ENCODE measurements at places on chromosomes 5 and 9.
A peak's percentile ranks its signal among the peaks of the same experiment; 100 is the strongest.

GRCh38 chr5:151383011-151383410 is 35.7 kb upstream of the SLC36A2 start:
- DNase-seq: no peak

DNA sequence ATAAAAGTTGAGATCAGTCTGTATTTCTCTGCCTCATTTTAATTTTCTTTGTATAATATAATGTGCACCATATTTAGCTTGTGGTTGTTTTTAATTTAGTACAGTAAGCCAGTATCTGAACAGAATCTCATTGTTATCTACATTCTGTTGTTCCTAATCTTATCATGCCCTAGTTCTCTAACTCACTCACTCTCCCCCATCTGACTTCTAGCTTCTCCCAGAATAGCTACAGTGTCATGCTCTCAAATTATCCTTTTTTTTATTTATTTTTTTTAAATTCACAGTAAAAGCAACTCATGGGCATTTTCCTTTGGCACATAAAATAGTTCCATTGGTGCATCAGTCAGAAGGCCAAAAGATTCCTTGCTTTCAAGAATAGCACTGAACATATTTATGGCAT is 156.6 kb downstream of the TRPM3 start:
- no peak for DNase-seq

- DNase-seq: no peak
Measured at GRCh38 chr5:142977363-142978051, 207.3 kb downstream of the ARHGAP26 start.

- no peak for DNase-seq
Measured at GRCh38 chr5:37533851-37534250, 154.7 kb downstream of the WDR70 start.

DNA sequence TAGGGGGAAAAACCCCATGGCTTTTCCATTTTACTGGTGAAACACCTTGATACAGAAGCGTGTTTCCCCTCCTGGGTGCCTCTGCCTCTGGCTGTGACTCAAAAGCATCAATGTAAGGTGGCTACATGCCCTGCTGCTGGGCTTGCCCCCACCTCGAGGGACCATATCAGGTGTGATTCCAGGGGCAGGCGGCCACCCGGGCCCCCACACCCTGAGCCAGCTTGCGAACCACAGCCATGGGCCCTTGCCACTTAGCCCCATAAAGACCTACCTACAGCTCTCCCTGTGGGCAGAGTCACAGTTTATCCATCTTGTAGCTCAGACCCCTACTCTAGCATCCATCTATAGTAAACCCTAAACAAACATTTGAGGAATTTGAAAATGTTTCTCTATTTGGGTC is 10.8 kb downstream of the SHC3 start:
- DNase-seq: no peak

DNA sequence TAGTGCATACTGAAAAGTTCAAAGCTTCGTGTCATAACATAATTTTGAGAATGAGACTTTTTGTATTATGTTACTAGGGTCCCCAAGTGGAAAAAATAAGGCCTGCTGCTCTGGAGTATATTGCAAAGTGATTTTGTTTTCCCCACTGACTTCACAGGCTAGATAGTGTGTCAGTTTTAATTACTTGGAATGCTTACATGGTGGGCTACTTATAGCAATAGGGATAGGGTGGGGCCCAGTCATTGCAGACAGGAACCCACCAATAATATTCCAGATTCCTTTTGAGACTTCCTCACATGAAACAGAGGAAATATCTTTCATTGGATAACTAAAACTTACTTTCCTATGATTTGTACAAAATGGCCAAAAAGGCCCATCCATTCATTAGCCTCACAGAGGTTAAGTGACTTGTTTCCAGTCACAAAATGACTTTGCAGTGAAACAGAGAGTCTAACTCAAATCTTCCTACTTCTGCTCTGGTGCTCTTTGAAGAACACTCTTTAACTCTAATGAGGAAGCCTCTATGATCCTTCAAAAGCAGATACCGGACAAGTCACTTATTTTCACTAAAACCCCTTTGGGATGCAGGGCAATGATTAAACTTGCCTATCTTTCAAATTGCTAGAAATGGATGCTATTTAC is 16.2 kb upstream of the MEF2C start:
- DNase-seq: no peak

DNA sequence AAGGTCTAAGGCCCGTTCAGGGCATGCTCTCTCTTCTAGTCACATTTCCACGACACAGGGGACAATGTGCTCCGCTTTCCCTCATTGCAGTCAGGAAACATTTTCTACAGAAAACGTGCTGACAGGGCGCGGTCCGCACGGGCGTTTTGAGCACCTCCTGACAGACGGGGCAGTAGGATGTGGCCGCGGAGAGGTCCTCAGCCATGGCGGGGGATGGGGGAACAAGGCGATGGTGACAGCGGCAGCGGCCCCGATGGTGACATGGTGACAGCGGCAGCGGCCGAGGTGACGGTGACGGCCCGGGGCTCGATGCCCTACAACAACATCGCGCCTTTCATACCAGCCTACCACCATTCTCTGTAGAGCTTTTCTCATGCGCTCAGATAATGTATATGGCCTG is 4.1 kb downstream of the PLPP1 start:
- DNase-seq: no peak

GRCh38 chr9:14226855-14227532 is 86.9 kb downstream of the NFIB start:
- DNase-seq: no peak

DNA sequence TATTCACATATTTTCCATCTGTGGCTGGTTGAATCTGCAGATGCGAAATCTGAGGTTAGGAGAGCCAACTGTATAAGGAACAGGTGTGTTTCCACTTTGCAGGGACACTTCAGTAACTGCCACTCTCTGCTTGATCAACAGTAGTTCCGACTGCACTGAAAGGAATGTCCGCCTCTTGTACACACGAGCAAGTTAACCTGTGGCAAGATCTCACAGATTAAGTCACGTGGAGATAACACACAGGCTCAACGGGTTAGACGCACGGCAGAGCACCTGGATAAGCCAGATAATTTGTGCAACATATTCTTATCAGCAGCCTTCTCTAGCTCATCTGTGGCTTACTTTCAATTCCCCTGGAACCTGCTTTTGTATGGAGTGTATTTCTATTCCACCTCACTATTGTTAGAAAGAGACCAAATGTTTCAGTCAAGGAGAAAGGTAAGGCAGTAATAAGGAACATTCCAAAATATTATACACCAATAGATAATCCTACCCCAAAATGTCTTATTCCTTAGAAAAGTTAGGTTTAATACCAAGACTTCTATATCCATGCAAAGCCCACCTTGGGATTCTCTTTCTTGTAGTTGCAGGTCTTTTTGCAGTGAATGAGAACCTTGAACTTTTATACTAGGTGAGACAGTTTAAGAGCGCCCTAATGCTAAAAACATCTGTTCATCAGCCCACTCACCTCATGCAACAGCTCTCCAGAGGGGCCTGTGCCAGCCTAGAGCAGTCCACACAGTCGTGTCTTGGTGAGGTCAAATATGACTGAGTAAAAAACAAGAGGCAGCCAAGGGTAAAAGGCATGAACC is 6.5 kb upstream of the C9 start:
- DNase-seq: no peak

DNA sequence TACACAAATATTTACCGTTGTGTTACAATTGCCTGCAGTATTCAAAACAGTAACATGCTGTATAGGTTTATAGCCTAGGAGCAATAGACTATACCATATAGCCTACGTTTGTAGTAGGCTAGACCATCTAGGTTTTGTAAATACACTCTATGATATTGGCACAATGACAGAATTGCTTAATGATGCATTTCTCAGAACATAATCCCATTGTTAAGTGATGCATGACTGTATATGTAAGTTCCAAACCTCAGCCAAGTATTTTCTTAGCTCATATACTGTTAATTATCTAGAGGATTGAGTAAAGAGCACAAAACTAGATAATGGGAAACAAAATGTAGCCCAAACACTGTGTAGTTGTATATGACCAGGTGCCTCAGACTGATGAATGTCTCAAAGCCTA is 220.1 kb downstream of the ANXA1 start:
- no peak for DNase-seq

- no peak for DNase-seq
Measured at GRCh38 chr5:138949988-138950387, 74.9 kb upstream of the LRRTM2 start.

GRCh38 chr5:122322801-122323548 is 10.9 kb downstream of the SNCAIP start:
- DNase-seq: peak; percentile 11

- DNase-seq: no peak
Measured at GRCh38 chr9:89417832-89418473, 80.0 kb downstream of the SEMA4D start.

DNA sequence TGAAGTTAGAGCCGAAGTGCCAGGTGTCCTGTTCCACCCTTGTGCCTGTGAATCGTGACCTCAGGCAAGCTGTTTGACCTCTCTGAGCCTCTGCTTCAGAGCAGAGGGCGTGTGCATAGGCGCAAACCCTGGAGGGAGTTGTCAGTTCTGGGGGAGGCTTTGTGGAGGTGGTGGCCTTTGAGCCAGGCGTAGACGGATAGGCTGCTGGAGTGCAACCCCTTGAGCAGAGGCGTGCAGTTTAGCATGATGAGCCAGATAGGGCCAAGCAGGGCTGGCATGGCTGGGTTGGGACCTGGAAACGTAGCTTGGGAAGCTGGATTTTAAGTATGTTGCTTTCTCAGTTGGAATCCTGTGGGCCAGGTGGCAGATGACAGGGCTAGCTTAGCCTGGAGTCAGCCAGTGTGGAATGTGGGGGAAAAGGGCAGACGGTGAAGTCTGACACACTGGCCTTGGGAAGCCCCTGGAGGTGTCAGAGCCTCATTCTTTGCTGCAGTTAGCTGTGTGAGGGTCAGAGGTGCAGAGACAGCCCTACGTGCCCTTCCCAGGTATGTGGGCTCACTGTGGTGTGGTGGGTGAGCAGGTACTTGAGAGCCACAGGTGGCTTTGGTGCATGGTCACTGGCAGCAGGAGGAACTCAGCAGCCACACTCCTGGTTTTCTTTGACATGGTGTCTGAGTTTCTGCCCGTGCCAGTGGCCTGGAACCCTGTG is 93.4 kb downstream of the DAB2IP start:
- no peak for DNase-seq

- no peak for DNase-seq
Measured at GRCh38 chr5:69024241-69024651, 69.6 kb upstream of the SLC30A5 start.

DNA sequence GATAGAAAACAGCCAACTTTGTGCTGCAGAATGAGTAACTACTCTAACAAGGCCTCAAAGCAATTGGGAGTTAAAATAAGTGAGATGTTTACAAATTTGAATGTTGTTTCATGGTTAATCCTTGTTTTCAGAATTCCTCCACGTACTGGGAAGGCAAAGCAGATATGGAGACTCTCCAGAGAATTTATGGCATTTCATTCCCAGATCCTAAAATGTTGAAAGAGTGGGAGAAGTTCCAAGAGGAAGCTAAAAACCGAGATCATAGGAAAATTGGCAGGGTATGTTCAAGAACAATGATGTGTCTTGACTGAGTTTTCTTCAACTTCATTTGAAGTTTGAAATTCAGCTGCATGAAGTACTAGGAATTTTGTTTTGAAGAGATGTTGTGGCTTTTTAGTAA is 16.4 kb downstream of the TARS1 start:
- no peak for DNase-seq

- DNase-seq: no peak
Measured at GRCh38 chr5:147113967-147114366, 120.9 kb upstream of the STK32A start.

DNA sequence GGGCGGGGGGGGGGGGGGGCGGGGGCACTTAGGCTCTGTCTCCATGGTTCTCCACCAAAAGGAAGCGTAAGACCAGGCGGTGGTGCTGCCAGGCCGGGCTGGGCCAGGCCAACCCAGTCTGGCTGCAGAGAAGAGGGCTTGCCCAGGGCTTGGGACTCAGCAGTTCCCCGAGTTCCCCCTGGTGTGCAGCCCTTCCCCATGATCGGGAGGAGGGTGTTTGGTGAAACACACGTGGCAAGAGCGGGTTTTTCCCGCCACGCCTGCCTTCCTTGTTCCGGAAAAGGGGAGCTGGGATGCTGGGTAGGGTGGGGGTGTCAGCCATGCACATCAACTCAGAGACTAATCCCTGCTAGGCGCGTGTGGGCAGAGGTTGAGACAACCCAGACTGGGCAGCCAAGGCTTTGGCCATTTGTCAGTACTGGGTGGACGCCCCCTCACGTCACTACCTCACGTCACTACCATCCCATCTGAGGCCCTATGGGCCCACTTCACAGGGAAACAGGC is 32.9 kb downstream of the PRRX2 start:
- DNase-seq: no peak

DNA sequence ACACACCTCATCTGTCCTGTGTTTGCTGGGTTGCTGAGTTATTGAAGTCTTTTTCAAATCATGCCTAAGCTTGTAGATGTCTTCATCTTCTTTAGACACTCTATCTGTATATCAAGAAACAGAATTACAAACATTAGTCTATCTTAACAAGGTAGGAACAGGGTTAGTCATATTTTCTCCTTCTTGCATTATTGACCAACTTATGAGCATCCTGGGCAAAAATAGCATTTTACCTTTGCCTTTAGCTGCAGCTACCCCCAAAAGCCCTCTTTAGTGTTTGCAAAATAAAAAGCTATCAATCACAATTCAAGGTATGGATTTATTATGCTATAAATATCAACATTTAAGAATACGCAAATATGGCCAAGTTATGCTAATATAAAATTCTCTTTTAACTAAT is 3.4 kb downstream of the PLK2 start:
- DNase-seq: no peak

GRCh38 chr9:73773896-73774295 is 622.2 kb downstream of the ANXA1 start:
- no peak for DNase-seq

GRCh38 chr5:177450667-177451424 is 4.2 kb downstream of the PRR7 start:
- no peak for DNase-seq

DNA sequence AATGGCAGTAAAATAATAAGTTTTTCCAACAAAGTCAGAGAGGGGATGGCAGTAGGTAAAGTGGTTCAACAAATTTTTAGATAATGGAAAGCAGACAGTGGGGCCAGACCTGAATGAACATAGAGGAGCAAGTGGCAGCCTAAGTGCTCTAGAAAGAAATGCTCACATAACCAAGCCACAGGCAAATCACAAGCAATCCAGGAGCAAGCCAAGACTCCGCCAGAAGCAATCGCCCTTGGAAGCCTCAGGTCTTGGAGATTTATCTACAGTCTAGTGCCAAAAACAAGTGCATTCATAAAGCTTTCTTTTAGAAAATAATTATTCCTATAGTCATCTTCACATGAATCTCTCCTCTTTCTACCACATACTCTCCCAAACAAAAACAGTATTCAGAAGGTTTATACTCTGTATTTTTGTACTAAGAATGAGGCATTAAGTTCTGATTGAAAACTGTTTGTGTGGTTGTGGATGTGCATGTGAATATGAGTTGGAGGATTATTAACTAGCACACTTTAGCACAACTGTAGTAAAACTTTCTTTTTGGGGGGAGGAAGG is 375.5 kb downstream of the CDH9 start:
- no peak for DNase-seq

- peak; percentile 19 for DNase-seq
Measured at GRCh38 chr9:72396247-72397091, 31.5 kb upstream of the ZFAND5 start.

DNA sequence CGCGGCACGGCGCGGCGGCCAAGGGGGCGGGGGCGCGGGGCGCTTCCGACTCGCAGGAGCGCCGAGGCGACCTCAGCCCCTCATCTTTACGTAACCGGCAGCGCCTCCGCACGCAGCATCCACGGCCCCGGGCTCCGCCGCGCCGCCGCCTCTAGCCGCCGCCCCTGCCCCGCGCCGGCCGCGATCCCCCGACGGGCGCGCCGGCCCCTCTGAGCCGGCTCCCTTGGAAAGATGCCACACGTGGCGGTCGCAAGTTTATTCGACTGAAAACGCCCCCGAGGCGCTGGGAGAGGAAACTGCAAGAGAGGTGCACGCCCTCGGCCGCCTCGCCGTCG is 1.0 kb downstream of the KLF9 start:
- DNase-seq: no peak
